ENCODE measurements at places on chromosomes 3 and 15. TPM values are rescaled to one million over a fixed set of nuclear protein-coding genes. Genes with fewer than 3 reads are reported as not detected.
A peak's percentile ranks its signal among the peaks of the same experiment; 100 is the strongest.

Gene STARD5
- 5.9 TPM for total RNA-seq

Gene TRNT1
- total RNA-seq = 33.2 TPM

- DNase-seq = no peak
- peaks cover 34% of the 10 kb centered on the region for H3K27me3 ChIP-seq
- H3K4me3 ChIP-seq = no peak overlapping the region
- no peak overlapping the region for H3K27ac ChIP-seq
- H3K36me3 ChIP-seq = no peaks in the 10 kb centered on the region
These were observed 254.4 kb upstream of the ARRDC4 start for GRCh38 chr15:97706059-97706458.

GRCh38 chr3:32238453-32239306 is at the start of gene CMTM8:
TSS of gene CMTM8 (plus strand) at chr3:32238680. CDS start at chr3:32238973, 293 bp downstream.
- no peak within 1 kb of the TSS for H3K27ac ChIP-seq
- no peaks in the 10 kb centered on the region for H3K36me3 ChIP-seq
- DNase-seq = peak; percentile 78
- no peaks in the 10 kb centered on the region for H3K27me3 ChIP-seq

GRCh38 chr3:4078903-4079302 is 224.3 kb upstream of the SETMAR start:
- H3K36me3 ChIP-seq = no peaks in the 10 kb centered on the region
- no peaks in the 10 kb centered on the region for H3K4me1 ChIP-seq
- no peaks in the 10 kb centered on the region for H3K27me3 ChIP-seq
- no peak for DNase-seq

- H3K36me3 ChIP-seq = no peaks in the 10 kb centered on the region
- H3K4me3 ChIP-seq = no peak overlapping the region
- peaks cover 48% of the 10 kb centered on the region for H3K4me1 ChIP-seq
- no peaks in the 10 kb centered on the region for H3K27me3 ChIP-seq
- peak overlapping the region; percentile 3 for H3K27ac ChIP-seq
These were observed 62.5 kb downstream of the CBLB start for GRCh38 chr3:105806359-105806758.

GRCh38 chr15:36796161-36796560 is 216.7 kb downstream of the CDIN1 start:
- H3K36me3 ChIP-seq = no peaks in the 10 kb centered on the region
- H3K27ac ChIP-seq = no peak overlapping the region
- H3K4me3 ChIP-seq = no peak overlapping the region
- DNase-seq = peak; percentile 72
- H3K4me1 ChIP-seq = peaks cover 37% of the 10 kb centered on the region
- no peaks in the 10 kb centered on the region for H3K27me3 ChIP-seq

DNA sequence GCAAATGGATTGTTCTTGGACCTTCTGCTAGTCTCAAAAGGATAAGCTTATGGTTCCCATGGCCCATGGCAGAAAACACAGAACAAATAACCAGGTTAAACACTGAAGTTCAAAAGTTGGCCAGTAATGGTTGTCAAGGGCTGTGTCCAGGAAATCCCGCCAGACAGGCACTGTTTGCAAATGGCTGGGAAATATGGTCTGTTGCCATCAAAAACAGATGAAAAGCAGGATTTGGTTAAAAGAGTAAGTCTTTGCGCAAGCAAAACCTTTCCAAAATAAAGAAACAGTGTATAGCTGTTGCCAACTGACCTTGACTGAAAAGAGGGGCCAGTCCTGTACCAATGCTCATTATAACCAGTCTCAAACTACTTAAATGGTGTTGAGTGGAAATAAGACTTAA is 58.6 kb downstream of the WWTR1 start:
- H3K27me3 ChIP-seq = no peaks in the 10 kb centered on the region
- H3K4me1 ChIP-seq = peaks cover 20% of the 10 kb centered on the region
- no peak for DNase-seq
- H3K27ac ChIP-seq = no peak overlapping the region

- DNase-seq = peak; percentile 26
- no peaks in the 10 kb centered on the region for H3K36me3 ChIP-seq
- H3K4me3 ChIP-seq = peak overlapping the region; percentile 71
- no peak overlapping the region for H3K27ac ChIP-seq
- no peaks in the 10 kb centered on the region for H3K27me3 ChIP-seq
- peaks cover 15% of the 10 kb centered on the region for H3K4me1 ChIP-seq
These were observed 1.6 kb upstream of the RBMS3 start for GRCh38 chr3:29279286-29279685.

DNA sequence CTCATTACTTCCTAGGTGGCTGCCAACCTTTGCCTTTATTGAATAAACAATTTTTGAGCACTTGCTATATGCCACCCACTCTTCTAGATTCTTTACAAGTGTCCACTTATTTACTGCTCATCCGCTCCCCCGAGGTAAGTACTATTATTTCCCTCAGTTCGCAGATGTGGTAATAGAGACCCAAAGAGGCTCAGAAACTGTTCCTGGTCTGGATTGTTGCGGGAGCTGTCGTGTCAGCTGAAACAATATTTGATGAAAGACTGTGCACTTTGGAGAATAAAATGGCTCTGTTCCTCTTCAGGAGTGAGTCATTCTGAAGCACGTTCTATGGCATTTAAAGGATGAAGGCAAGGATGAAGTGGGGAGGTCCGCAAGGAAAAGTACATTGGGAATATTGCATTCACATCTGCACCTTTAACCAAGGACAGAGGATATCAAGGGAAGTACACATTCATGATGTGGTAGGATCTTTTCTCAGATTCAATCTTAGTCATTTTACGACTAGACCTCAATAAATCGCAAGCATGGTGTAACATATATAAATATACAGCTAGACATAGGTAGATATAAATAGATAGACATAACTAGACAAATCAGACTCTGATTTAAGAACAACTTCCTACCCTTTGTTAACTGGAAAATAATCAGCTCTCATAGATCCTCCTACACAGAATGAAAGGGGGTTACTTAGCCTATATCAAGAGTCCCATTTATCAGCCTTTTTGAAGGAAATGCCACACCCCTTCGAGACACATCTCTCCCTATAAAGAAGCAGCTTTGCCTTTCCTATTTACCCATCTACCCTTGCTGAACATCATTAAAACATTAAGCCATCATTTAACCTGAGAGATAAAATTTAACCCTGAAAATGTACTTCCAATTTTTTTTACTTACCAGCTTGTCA is 70.3 kb downstream of the RORA start:
- peaks cover 24% of the 10 kb centered on the region for H3K27me3 ChIP-seq
- no peaks in the 10 kb centered on the region for H3K4me1 ChIP-seq
- no peak overlapping the region for H3K4me3 ChIP-seq
- DNase-seq = no peak
- no peaks in the 10 kb centered on the region for H3K36me3 ChIP-seq
